Endothelial cell (in vitro differentiated cells): ENCODE measurements at places on chromosomes 6 and 20.
A peak's percentile ranks its signal among the peaks of the same experiment; 100 is the strongest.

GRCh38 chr6:79413562-79414002 lies 123.6 kb downstream of the LCA5 start:
- DNase-seq = no peak

DNA sequence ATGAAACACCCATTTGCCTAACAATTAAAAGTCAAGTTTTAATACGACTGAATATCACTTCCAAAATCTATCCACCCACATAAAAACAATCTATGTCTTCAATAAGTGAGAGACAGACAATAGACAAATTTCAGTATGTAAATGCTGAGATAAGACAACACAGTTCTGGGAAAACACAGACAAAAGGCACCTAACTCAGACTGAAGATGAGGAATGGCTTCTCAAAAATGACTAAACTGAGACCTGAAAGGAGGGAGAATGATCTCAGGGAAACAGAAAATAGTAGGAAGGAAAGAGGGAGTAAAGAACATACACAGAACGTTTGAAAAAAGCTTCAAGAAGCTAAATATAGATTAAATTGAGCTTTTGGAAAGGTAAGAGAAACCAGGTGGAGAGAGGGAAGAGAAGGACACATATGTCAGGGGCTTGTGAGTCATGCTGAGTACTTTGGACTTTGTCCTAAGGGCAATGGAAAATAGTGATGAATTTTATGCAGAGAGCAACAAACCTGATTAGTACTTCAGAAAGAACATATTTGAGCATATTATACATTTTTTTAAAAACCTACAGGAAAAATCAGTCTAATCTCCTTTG lies 16.1 kb downstream of the LMBRD1 start:
- DNase-seq = no peak

- peak; percentile 46 for DNase-seq
Observed at GRCh38 chr6:136550330-136551071, at the start of gene MAP7. Gene MAP7, minus strand, starts transcription at chr6:136550422. Its CDS starts 14 bp downstream, at chr6:136550408.

DNA sequence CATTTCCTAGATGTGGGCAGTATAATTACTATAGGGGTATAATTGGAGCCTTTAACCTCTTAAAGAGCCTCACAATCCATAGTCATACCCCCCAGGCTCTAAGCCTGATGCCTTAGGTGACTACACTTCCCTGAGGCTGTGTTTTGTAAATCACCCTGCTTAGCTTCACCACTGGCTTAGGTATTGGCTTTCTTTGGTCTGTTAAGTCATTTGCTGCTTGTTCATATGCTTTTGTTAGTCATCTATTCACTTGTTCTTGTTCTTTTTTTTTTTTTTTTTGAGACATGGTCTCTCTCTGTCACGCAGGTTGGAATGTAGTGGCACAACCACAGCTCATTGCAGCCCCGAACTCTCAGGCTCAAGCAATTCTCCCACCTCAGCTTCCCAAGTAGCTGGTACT lies 26.7 kb downstream of the KAT14 start:
- no peak for DNase-seq

GRCh38 chr20:1842281-1842680 lies 52.9 kb upstream of the SIRPA start:
- no peak for DNase-seq

DNA sequence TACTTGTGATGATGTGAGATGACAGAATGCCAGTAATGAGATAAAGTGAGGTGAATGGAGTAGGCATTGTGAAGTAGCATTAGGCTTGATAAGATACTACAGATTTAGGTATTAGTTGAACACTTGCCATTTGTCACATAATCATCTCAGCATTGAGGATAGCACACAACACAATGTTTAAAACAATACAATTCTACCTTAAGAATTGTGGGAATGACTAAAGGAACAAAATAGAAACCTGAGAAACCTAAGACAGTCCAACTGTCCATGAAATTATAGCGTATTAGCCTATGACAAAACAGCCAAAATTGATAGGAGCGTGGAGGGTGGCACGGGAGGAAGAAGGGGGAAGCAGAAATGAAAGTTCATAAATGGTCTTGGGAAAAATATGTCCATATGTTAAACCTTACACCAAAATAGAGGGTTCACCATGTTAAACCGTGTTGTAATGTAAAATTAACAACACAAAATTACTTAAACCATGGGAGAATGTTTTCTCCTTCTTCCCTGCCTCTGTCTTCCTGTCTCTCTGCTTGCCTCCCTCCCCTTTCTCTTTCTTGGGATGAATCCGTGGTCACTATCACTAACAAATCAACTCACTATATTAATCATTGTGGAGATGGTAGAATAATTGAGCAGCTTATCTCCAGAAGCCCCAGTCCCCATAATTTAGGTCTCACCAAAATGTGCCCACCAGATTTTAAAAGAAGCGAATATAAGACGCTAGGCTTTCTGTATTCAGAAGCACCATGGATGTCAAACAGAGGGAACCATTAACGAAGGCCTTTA lies 33.0 kb upstream of the HFE start:
- no peak for DNase-seq

DNA sequence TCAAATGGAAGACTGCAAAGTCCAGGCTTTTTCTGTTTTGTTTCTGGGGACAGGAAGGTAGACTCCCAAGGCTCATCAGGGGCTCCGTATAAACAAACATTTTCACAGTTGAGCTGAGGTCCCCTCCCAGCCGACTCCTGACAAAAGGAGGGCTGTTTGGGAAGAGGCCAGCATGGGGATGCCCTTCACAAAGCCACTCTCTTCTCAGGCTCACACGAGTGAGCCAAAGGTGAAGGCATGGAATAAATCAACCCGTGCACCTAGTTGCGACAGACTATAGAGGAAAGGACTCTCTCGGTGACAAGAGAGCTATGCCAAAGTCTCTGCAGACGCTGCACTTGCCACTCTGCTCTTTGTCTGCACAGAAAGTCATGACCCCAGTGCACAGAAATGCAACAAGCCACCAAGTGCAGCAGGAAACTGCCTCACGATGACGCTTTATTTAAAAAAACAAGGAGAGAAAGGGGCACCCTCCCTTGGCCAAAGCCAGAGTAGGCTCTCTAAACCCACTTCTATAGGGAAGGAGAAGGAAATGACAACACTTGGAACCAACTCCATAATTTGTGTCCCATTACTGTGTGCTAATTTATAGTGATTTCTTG lies 21.0 kb downstream of the JAG1 start:
- DNase-seq = no peak

- no peak for DNase-seq
Observed at GRCh38 chr20:62358171-62359042, 8.7 kb downstream of the LAMA5 start.

DNA sequence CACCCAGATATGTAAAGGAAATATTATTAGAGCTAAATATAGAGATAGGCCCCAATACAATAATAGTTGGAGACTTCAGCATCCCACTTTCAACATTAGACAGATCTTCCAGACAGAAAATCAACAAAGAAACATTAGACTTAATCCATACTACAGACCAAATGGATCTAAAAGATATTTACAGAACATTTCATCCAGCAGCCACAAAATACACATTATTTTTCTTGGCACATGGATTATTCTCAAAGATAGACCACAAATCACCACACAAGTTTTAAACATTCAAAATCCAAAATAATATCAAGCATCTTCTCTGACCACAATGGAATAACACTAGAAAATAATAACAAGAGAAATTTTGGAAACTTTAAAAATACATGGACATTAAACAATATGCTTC lies 1159.1 kb upstream of the CITED2 start:
- DNase-seq = no peak

GRCh38 chr6:12064131-12064530 lies 52.0 kb downstream of the HIVEP1 start:
- no peak for DNase-seq

DNA sequence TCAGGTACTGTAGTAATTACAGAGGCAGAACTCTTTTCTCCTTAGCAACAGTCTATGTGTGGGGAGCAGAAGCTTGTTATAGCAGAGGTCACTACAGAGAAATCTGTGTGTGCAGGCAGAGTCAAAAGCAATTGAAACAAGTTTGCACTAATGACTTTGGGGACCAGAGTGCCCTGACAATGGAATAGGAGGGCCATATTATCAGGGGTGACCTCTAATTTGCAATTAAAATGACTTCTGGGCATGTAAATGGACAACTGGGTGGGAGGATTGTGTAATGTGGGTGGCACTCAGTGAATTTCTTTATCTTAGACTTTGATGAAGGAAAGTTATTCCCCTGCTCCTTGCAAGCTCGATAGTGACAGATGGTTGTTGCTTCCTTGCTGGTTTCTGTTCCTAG lies 127.2 kb downstream of the PLCB4 start:
- DNase-seq = no peak
